ENCODE measurements at places on chromosomes 1 and 21. TPM values are rescaled to one million over a fixed set of nuclear protein-coding genes. Genes with fewer than 3 reads are reported as not detected.

GRCh38 chr1:234719454-234720251 lies 109.7 kb upstream of the IRF2BP2 start:
- DNase-seq, result no peak

GRCh38 chr1:117466761-117467160 lies 99.5 kb downstream of the MAN1A2 start:
- no peak for DNase-seq

- no peak for DNase-seq
Observed at GRCh38 chr1:87632232-87632631, 303.6 kb downstream of the LMO4 start.

DNA sequence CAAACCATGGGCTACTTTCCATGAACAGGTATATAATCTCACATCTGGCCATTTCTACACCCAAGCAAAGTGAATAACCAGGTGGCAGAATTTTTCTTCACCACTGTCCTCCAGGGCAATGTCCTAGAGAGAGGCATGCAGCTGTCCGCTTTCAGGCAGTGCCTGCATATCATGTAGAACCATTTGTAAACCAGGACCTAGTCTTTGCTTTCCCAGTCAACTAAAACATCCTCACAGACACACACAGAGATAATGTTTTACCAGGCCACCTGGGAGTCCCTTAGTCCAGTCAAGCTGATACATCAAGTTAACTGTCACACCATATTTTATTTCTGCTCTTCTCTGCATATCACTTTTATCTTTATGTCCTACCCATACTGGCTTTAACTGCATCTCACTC lies 26.2 kb downstream of the TNFSF18 start:
- DNase-seq, result no peak

- DNase-seq, result no peak
Observed at GRCh38 chr1:4177425-4178150, 277.5 kb upstream of the C1orf174 start.

GRCh38 chr1:201272799-201273198 lies 10.5 kb upstream of the PKP1 start:
- no peak for DNase-seq

DNA sequence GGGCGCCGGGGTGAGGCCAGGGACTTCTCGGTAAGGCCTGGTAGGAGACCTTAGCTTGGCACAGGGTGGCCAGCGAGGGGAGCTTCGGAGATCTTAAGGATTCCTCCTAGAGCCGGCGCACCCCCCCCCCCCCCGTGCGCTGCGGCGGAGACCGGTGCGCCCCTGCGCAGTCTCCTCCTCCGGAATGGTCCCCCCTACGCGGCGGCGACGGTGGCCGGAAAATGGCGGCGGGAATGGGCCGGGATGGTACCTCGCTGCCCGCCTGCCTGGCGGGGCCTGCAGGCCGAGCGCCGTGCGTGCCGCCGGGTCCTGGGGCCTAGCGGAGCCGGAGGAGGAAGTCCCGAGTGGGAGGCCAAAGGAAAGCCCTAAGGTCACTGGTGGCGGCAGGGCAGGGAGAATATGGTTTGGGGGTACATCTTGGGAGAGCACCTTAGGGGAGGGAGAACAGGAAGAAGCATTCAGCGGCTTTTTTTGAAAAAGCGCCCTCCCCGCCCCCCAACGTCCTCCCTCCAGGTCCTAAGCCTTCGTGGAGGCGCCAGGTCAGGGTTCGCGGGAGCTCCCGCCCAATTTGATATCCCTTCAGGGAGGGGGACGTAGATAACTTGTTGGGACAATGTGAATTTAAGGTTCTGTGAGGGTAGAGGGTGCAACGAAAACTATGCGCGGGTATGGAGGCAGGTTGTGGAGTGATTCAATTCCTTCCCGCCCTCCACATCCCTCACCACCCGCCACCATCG lies 429 bp downstream of the SRRM1 start:
- peak; percentile 55 for DNase-seq

GRCh38 chr1:99749504-99750347 lies 16.7 kb downstream of the FRRS1 start:
- no peak for DNase-seq

DNA sequence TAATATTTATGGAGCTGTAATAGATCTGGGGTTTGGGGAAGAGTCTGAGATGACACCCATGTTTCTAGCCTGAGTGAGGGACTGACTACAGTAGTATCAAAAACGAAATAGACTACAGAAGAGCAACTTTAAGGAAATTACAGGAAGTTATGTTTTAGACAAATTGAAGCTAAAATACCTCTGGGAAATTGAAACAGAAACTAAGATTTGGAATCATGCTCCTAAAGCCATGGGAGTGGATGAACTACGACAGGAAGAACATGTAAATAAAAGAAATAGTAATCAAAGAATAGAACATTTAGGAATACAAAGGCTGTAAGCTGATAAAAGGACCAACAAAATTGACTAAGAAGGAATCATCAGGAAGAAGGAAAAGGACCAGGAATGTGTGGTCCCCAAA lies 68.9 kb downstream of the KIAA0319L start:
- peak; percentile 61 for DNase-seq

- no peak for DNase-seq
Observed at GRCh38 chr1:70910013-70910412, 137.6 kb downstream of the PTGER3 start.

- DNase-seq, result peak; percentile 97
Observed at GRCh38 chr1:222589462-222590302, at the start of gene TAF1A. TSS of gene TAF1A (minus strand) at chr1:222589933.

DNA sequence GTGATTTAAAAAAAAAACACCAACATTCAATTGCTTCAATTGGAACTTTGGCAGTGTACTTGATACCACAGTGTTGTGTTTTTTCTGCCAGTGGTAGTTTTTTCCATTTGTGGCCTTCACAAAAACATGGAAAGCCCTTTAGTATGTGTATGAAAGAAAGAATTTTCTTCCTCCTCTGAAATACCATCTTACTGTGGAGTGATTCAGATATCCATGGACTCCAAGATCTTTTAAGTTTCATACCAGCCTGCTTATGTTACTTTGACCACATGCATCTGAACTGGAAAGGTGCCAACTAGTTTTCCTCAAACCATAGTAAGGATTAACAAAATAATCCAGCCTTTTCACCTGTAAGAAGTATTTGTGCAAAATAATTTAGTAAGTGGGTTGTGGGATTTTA lies 3.4 kb downstream of the PPP2R5A start:
- peak; percentile 9 for DNase-seq

GRCh38 chr1:165109013-165109412 lies 247.5 kb downstream of the LMX1A start:
- no peak for DNase-seq

DNA sequence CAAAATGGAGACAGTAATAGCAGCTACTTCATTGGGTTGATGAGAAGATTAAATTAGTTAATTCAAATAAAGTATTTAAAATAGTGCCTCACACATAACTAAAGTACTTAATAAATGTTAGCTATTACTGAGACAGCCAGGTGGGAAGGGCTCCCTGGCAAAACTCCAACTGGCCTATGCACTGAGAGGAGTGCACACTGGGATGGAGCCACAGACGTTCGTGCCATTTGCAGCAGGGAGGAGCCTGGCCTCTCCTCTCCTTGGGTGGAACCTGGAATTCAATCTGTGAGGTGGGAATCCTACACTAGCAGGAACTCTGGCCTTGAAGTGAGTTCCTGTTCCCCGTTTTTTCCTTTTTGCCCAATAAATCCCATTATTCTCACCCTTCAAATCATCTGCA lies 28.1 kb downstream of the SLC5A9 start:
- DNase-seq, result no peak

DNA sequence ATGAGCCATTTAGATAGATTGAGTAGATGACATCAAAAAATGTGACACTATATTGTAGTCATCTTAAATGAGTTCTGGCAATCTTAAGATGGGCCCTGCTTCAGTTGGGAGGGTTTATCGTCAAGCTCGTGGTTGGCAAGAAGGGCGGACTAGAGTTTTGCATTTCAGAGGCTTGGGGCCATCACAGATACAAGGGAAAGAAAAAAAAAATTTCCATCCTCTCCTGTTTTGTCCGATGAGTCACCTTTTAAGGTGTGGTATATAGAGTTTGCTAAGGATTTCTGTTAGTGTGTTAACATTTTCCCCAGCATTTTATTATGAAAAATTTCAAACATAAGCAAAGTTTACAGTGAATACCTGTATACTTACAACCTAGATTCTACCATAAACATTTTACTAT lies 31.8 kb upstream of the KCNQ4 start:
- no peak for DNase-seq

DNA sequence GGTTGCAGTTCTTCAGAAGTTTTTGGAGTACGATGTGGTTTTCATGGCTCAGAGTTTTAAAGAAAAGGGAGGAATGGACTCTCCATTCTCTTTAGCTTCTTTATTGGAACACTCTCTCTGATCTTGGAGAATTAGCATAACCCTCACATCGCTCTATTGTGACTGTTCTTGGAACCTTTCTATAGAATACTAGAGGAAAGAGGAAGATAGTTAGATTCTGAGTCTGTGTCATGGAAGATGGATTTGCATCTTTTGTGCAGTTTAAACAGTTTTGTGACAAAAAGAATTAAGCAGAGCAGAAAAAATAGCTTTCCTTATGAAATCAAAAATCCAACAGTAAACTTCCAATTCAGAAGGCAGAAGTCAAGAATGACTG lies 61.0 kb downstream of the KCNJ6 start:
- DNase-seq, result no peak

DNA sequence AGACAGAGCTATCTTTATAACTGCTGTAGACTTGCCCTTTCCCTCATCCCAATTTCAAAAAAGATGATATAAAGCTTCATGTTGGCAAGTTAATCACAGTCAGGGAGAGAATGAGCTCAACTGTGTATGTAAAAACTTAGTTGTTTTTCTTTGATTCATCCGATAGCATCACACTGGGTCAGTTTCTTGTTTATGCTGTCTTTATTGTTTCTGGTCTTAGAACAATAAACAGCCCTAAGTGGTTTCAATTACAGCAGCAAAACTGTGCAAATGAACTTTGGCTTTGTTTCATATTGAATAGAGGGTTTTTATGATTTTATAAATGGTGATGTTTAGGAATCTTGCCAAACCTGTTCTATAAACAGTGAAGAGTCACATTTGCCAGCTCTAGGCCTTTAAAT lies 423.8 kb upstream of the CXADR start:
- DNase-seq, result peak; percentile 65

DNA sequence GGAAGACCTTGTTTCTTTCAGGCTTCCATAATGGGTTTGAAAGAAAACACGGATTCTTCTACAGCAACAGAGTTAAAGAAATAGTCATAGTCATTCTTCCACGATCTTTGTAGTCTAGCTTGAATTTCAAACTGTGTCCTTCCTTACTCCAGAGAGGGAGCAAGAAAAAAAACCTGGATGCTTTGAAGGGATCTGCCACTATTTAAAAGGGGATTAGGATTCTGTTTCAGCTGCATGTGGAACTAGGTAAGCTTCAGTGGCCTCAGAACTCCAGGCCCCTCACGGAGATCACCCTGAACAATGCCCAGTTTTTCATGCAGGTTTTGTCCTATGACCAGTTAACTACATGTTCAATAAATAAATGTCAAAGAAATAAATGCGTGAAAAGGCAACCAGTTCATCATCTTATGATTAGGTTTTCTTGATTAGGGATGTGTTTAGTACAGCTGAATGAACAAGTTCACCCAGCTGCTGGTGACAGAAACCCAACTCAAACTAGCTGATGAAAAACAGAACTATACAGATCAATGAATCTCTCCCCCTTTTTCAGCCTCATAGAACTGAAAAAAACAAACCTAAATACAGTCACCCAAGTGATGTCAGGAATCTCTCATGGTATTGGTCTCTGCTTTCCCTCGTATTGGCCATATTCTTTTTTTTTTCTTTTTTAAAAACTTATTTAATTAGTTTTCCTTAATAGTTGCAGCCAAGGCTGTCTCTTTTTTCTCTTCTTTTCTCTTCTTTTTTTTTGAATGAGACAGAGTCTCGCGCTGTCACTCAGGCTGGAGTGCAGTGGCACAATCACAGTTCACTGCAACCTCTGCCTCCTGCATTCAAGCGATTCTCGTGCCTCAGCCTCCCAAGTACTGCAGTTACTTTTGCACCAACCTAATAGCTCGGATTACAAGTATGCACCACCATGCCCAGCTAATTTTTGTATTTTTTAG lies 14.6 kb upstream of the MPZL1 start:
- no peak for DNase-seq

DNA sequence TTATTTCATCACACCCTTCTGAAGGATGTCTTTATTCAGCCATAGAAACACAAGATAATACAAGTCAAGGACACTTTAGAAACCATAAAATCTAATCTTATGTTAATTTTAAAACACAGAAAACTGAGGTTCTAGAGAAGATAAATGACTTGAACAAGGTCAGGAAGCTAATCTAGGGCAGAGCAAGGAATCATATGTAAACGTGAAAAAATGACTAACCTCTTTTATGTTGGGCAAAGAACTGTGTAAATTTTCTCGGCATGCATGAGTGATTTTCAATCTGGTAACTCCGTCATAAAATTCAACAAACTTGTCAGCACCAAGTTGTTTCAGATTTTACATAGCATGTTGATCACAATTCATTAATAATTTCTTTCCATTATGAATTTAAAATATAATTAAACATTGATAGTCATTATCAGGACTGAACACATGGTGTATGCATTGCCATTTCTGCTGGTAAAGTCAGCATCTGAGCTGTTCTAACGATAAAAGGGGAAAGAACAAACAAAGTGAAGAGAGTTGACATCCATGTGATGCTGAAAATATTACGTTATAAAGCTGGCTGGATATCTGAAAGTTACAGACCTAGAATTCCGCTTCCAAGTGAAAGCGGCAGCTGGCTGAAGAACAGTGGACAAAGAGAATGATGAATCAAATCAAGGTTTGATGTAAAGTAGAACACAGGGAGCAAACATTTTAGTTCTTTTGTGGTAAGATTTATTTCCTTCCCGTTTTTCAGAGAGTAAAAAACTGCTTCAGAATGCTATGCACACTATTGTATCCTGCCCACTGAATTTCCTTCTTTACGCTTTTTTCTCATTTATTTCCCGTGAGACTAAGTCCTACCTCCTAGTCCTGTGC lies 1037.4 kb upstream of the TMPRSS15 start:
- DNase-seq, result peak; percentile 17

GRCh38 chr1:27105018-27105417 lies 49.9 kb downstream of the SLC9A1 start:
- no peak for DNase-seq

GRCh38 chr1:221869779-221870178 lies 127.9 kb upstream of the DUSP10 start:
- peak; percentile 45 for DNase-seq

DNA sequence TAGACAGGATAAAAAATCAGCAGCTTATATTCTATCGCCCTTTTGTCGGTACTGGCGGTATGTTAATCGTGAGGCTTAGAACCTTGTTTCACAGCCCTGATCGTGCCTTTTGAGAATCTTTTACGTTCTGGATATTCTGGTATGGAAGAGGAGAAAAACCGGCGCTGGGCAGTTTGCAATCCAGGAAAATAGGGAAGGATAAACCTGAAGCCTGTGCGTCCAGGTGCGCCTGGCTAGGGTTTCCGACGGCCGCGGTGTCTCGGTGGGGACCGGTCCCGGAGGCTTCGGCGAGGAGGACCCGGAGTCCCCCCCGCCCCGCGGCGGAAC lies 258 bp upstream of the SYPL2 start:
- DNase-seq, result no peak

S100PBP gene
- 22.1 TPM for polyA plus RNA-seq

NUP210L gene
- polyA plus RNA-seq, result 0.19 TPM

PLEKHN1 gene
- polyA plus RNA-seq, result 0.14 TPM

CELA2A gene
- polyA plus RNA-seq, result not detected

SLC5A3 gene
- polyA plus RNA-seq, result 4.8 TPM

OR2T29 gene
- not detected for polyA plus RNA-seq

AADACL4 gene
- polyA plus RNA-seq, result not detected

HSPA6 gene
- polyA plus RNA-seq, result 0.84 TPM

LINGO4 gene
- polyA plus RNA-seq, result 0.31 TPM

ADGRL4 gene
- 19.8 TPM for polyA plus RNA-seq

PIK3C2B gene
- 31.7 TPM for polyA plus RNA-seq

ABCA4 gene
- polyA plus RNA-seq, result 0.49 TPM

SPRR1B gene
- 0.73 TPM for polyA plus RNA-seq

OR2W3 gene
- polyA plus RNA-seq, result 0.82 TPM

ACTL8 gene
- not detected for polyA plus RNA-seq

Data from muscle of leg (tissue), 16 donors.